ENCODE measurements at places on chromosomes 6 and 20.

DNA sequence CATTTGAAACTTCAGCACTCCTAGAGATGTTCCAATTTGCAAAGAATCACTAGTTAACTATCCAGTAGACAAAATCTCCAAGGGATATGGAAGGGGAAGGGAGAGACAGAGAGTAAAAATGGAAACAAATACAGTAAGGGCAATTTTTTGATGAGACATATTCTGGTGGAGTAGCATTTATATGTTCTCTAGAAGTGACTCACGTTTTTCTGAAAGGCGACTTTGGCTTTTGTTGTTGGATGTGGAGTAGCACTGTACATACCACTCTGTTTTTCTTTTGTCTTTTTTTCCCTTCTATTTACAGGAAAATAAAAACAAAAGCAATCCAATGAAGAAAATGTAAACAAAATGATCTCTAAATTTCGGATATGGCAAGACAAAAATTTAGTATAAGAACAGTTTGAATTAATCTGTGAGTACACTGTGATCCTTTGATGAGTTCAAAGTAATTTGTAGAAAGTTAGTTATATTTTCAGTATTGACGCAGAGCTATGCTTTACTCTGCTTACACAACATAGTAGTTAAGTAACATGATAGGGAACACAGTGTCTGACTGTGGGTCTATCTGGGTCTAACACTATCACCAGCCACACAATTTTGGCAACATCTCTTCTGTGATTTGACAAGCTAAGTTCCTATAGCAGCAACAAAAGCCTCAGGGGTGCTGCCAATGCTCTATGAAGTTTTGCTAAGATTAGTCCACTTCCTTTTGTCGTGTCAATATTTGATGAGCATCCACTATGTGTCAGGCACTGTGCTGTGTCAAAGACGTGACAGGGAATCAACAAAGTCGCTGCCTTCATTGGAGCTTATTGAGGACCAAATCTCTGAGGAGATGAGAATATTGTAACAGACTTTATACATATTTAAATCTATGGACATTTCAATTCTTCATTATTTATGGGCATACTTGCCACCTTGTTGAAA is 27.3 kb upstream of the TAGAP start:
- DNase-seq, result no peak

DNA sequence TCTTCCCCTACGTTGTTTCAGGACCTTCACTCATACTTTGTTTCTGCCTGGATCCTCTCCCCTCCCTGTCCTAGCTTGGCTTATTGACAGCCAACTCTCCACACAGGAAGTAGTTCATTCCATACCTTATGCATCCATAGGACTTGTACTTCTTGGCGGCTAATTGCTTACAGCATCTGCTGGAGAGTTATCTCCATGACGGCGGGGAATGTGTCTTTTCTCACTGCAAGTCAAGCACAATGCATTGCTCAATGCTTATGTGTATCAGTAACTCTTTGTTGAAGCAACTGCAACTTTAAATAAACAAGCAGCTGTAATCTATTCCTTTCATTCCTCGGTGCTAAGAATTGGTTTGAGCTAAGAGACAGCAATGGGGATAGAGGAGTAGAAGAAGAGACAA is 551.3 kb upstream of the EPHA7 start:
- no peak for DNase-seq

DNA sequence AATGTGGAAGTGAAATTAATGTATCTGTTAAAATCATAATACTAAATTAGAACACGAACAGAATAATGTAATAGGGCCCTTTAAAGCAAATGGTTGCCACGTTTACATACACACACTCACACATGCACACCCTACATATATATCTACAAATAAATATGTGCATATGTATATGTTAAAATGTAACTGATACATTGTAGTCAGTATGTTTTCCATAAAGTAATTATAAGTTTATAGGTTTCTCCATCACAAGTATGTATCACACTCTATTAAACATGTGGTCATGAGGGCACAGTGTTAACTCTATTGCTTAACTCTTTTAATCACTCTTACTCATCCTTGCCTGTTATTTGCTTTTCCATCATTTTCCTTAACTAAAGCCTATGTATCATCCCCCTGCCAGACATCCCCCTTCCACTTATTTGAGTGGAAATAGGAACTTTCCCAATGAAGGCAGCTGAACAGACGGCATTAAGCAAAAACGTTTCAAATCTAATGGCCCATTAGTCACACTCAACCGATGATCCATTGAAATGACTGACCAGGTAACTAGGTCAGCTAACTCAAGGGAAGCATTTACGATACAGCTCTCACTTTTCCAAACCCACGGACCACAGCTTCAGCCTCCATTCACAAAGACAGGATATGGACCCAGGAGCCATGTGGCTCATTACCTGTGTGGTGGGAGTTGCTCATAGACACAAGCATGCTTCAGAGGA is 89.3 kb downstream of the HAO1 start:
- DNase-seq, result no peak

DNA sequence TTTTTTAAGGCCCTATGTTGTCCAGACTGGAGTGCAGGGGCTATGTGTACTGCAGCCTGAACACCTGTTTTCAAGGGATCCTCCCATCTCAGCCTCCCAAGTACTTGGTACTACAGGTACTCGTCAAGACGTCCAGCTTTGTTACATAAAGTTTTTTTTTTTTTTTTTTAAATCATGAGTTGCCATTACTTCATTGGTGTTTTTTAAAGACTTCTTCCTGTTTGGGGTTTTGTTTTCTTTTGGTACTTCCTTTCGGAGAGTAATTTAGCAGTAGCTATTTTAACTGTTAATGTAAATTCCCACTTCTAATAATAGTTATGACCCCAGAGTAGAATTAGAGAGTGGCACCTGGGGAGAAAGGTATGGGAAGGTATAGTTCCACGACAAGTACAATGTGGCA is 10.5 kb downstream of the ZNFX1 start:
- no peak for DNase-seq

- DNase-seq, result no peak
Measured at GRCh38 chr6:109417646-109418045, 22.8 kb downstream of the PPIL6 start.

DNA sequence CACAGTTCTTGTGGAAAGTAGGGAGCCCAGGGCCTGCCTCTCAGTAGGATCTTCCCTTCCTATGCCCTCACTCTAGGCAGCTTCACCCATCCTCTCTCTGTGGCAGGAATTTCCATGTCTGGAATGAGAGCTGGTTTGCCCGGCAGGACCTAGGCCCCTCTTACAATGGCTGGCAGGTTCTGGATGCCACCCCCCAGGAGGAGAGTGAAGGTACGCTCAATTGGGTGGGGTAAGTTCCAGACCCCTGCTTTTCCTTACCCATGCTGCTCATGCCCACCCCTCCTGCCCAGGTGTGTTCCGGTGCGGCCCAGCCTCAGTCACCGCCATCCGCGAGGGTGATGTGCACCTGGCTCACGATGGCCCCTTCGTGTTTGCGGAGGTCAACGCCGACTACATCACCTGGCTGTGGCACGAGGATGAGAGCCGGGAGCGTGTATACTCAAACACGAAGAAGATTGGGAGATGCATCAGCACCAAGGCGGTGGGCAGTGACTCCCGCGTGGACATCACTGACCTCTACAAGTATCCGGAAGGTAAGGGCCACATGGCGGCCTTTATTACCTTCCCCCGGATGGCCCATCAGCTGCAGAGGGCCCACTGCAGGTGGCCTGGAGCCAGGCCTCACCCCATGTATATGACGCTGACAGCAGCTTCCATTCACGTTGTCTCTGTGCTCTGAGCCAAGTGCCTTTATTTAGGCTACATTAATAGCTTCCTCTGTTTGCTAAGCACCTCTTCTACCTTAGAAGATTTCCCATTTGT is 22.8 kb downstream of the TGM6 start:
- no peak for DNase-seq

All from stimulated activated CD4-positive, alpha-beta T cell treated with anti-CD3 and anti-CD28 coated beads, Interleukin-12 subunit alpha, Interleukin-12 subunit beta, amount 100 ng/mL, for 24 hours (primary cell).